ENCODE measurements at places on chromosomes 4 and X. TPM values are rescaled to one million over a fixed set of nuclear protein-coding genes. Genes with fewer than 3 reads are reported as not detected.

BRCC3 gene
- 13.4 TPM for total RNA-seq

GIMD1 gene
- total RNA-seq = not detected

GRCh38 chrX:5051831-5052491, 1176.7 kb downstream of the NLGN4X start:
- peak; percentile 89 for DNase-seq

DNA sequence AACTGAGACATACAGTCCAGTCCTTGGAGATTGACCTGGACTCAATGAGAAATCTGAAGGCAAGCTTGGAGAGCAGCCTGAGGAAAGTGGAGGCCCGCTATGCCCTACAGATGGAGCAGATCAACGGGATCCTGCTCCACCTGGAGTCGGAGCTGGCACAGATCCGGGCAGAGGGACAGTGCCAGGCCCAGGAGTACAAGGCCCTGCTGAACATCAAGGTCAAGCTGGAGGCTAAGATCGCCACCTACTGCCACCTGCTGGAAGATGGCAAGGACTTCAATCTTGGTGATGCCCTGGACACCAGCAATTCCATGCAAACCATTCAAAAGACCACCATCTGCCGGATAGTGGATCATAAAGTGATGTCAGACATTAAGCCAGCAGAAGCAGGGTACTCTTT, 20.4 kb upstream of the FRMPD3 start:
- DNase-seq = no peak

GRCh38 chr4:174156239-174156826, 127.1 kb downstream of the FBXO8 start:
- peak; percentile 67 for DNase-seq

GRCh38 chr4:185580699-185581098, 45.4 kb upstream of the PDLIM3 start:
- DNase-seq = no peak

DNA sequence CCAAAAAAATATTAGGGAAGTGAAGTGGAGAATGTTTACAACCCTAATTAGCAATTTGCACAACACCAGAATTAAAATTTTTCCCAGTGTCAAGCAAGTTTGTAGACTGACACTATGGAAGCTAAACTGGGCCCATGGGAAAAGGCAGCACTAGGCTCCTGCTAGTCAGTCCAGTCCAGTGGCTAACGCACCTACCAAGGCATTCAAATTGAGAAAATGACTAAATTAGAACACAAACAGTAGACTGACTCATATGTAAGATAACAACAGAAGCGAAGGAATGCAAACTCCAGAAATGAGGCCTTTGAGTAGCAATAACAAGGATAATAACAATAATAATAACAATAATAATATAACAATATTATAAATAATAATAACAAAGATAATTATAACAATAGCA, 90.7 kb downstream of the GRIA3 start:
- DNase-seq = no peak
